ENCODE measurements at places on chromosomes 4 and X. TPM values are rescaled to one million over a fixed set of nuclear protein-coding genes. Genes with fewer than 3 reads are reported as not detected.

DNA sequence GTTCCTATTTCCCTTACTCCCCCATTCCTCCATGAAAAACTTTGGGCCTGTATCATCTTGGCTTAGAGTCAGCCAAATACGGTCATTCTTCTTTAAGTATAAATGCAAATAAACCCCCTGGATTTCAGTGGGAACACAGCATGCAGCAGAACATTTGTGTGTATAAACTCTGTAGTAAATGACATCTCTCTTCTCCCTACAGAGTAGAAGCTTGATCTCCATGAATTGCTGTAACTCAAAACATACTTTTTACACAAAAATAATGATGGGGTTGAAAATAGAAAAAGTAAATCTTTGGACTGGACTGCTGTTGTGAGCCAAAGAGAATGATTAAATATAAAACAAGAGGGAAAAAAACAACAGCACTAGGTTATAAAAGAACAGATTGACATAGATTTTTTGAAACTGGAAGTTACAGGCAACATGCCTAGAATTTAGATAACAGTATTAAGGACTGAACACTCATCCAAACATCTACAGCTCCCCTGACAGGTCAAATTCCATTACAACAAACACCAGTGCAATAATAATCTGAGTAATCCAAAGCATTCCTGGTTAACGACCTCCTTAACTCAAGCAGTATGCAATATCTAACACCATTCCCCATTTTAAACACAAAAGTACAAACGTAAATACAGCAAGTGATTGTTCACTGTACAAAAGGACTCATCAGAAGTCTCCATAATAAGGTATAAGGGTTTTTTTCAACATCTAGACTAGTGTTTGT lies 30.7 kb downstream of the TSPAN5 start:
- no peak for DNase-seq

DNA sequence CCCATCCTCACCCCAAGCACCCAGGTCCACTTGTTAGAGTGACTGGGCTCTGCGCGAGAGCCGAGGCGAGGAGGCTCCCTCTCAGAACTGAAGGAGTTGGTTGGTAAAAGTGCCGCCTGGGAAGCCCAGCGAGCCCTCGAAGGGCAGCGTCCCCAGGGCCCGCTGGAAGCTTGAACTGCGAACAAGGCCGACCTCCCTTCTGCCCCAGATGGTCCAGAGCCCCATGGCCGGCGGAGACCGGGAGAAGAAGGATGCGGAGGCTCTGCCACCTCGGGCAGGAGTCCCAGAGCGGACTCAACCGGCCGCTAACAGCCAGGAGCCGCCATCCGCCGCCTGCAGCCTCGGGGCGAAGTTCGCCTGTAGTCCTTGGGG lies 116.3 kb upstream of the TEX13C start:
- no peak for DNase-seq

DNA sequence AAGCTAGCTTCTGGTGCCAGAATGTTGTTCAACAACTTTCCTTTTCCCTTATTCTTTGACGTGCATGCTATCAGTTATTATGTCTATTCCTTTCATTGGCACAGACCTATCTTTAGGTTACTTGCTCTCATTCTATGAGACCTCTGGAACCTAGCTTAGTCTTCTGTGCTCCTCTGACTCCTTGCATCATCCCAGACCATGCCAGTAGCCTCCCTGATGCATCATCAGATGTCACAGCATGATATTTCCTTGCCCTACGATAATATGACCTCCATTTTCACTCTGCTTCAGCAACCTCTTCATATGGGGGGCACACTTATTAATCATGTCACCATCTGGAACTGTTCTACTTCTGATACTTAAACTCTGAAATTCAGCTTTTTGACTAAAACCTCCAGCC lies 37.2 kb downstream of the CLCN5 start:
- DNase-seq, result no peak

GRCh38 chr4:76311896-76312331 lies 5.4 kb downstream of the STBD1 start:
- no peak for DNase-seq

NIPAL1 gene
- 1.2 TPM for polyA plus RNA-seq

TEX13A gene
- not detected for polyA plus RNA-seq

Data from left renal pelvis (tissue), 4 donors.